Left renal pelvis (tissue), 4 donors: ENCODE measurements at places on chromosomes 4 and X. TPM values are rescaled to one million over a fixed set of nuclear protein-coding genes. Genes with fewer than 3 reads are reported as not detected.

NRK gene
- polyA plus RNA-seq = 13.6 TPM

IGSF1 gene
- polyA plus RNA-seq = 19.5 TPM

GRK4 gene
- 8.2 TPM for polyA plus RNA-seq

RIBC1 gene
- polyA plus RNA-seq = 3.0 TPM

SPANXD gene
- polyA plus RNA-seq = not detected

DGKK gene
- 12.3 TPM for polyA plus RNA-seq

ZDHHC9 gene
- 40.6 TPM for polyA plus RNA-seq

CT45A2 gene
- polyA plus RNA-seq = not detected

PPP2R2C gene
- polyA plus RNA-seq = 0.98 TPM

- DNase-seq = no peak
Observed at GRCh38 chr4:113858924-113859323, 97.4 kb upstream of the CAMK2D start.

DNA sequence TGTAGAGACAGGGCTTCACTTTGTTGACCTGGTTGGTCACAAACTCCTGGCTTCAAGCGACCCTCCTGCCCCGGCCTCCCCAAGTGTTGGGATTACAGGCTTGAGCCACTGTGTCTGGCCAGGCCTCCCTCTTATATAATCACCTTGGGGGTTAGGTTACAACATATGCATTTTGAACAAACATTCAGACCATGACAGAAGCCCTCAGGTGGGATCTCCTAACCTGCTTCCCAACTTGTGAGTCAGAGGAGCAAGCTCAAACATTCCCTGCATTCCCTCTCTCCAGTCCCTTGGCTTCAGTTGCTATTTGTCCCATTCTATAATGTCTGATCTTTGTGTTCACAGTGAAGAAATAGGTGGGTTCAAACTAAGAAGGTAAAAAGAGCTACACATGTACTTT, 76.5 kb upstream of the NRK start:
- no peak for DNase-seq

DNA sequence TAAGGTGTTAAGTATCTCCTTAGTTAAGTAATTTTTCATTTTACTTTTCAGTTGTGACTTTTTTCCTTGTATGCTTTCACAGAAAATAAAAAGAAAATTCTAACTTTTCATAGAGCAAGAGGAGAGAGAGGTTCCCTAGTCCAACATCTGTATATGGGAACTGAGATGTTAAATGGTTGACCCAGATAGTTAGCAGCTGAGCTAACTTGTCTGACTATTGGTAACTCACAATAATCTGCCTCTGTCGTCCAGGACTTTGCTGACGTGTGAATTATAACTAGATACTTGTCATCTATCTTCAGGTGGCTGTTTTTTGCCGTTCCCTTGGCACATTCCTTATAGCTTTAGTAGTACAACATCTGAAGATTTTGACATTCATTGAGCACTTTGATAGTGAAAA, 29.9 kb downstream of the TBC1D19 start:
- no peak for DNase-seq

DNA sequence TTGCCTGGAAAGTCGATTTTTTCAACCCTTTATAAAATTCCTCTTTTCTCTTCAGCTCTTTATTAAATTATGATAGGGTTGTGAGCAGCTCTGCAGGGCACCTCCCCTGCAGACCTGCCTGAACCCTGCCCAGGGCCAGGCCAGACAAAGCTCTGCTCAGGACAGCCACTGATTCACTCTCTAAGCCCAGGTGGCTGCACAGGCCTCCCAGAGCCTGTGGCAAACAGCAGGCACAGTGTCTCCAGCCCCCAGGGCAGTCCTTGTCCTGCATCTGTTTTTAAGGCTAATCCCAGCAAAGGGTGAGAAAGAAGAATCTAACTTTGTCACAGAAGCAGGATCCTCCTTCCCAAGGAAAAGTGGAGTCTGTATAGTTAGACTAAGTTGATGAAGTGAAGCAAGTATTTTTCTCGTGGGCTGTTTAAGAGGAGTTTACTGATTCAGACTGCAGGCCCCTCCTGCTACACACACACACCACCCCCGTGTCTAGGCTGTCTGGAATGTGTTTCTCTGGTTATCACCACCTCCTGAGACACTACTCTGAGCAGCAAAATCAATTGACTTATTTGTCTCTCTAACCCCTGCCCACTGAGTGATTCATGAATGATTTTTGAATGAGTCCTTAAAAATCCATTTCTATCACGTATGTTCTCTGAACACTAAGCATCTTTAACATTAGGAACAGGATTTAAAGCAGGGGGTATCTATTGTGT, 101.7 kb downstream of the CHIC2 start:
- DNase-seq = no peak

DNA sequence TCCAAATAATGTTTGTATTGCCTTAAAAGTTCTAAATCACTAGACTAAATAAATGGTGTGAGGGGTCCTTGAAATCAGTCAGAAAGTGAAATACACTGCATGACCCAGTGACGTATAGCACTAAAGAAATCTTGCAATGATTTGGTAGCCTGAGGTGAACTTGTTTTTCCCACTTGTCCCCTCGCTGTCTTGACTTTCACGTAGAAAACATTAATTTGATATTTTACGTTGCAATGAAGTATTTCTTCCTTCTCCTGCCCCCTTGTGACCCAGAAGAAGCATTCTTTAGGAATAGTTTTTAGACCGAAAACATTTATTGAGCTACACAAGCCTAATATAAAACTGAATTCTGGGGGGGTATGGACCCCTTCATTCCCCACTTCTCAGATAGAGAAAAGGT, 3.7 kb downstream of the KLB start:
- no peak for DNase-seq

- DNase-seq = no peak
Observed at GRCh38 chr4:150794706-150795105, 212.8 kb downstream of the MAB21L2 start.

GRCh38 chrX:84186603-84187532, 1.1 kb downstream of the RPS6KA6 start:
- DNase-seq = no peak

- DNase-seq = no peak
Observed at GRCh38 chrX:101408532-101408841, 465 bp downstream of the HNRNPH2 start.

GRCh38 chr4:107130157-107130556, 94.0 kb upstream of the DKK2 start:
- DNase-seq = no peak

- no peak for DNase-seq
Observed at GRCh38 chrX:1591863-1592469, 562 bp downstream of the AKAP17A start.

DNA sequence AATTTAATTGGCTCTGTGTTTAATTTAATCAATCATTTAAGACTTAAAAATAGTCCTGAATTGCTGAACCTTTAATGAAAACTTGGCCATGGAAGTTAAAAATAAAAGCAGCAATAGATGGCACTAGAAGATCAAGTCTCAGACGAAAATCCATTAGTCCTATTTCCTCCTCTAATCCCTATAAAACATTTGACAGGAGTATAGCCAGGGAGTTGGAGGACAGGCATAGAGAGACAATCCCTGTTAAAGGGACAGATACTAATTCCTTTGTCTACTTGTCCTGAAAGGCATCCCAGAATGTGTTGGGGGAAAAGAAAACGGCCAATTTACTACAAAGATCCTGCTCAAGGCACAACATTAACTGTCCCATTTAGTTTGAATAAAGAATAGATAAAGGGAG, 276.3 kb upstream of the TACR3 start:
- DNase-seq = no peak

DNA sequence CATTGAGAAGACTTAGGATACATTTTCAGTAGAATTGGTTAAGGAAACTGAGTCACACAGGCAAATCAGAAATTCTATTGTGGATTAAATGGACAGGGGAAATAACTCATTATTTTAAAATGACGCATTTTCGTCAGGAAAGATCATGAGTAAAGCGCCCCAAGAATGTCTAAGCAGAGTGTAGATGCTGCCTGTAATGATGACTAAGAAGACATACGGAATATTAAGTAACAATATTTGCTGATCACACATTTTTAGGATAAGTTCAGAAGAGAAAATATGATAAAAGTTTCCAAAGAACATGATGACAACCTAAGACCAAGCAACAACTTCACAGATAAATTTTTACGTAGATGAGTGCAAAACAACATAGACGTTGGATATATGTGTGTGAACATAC, 596.3 kb upstream of the TENM3 start:
- no peak for DNase-seq

DNA sequence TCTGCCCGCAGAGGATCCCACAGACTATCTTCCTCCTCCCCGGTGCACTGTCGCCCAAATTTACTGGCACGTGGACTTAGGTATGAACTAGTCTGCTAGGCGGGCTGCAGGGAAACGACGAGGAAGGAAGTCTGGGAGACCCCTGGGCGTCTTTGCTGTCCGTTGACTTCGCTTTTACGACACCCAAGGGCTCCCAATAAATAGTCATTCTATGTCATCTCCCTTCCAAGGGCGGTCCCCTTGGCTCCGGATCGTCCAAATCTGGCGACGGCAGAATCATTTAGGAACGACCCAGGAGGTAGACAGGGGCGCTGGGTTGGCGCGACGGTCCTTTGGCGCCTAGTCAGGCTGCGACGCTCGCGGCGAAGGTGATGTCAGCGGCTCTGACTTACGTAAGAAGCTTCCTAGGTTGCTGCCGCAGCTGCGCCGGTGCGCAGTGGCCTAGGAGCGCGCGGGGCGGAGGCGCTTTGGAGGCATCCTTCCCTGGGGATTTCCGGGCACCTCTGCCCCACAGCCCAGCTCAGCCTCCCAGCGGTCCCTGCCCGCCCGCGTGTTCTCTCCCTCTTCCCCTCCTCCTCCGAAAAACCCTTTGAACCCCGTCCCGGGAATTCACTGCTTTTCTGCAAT, 2.2 kb downstream of the NHS start:
- DNase-seq = no peak

DNA sequence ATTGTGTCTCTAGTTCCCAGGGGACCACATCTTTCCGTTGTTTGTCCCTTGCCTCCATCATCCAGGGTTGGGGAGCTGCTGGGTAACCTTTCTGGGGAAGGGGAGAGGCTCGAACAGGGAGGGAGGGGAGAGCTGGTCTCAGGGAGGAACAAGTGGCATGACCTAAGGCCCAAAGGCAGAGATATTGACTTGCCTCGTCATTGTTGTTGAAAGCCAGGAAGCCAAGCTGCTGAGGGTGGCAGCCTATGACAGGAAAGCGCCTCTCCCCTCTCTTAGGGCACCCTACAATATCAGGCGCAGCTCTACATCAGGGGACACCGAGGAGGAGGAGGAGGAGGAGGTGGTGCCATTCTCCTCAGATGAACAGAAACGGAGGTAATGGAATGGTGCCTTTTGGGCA, 20.8 kb downstream of the ZNF185 start:
- no peak for DNase-seq

GRCh38 chr4:95506264-95506663, 42.5 kb downstream of the UNC5C start:
- no peak for DNase-seq

- no peak for DNase-seq
Observed at GRCh38 chrX:8139716-8140115, 31.4 kb downstream of the VCX2 start.

- no peak for DNase-seq
Observed at GRCh38 chr4:121138039-121138825, 25.9 kb downstream of the TNIP3 start.

DNA sequence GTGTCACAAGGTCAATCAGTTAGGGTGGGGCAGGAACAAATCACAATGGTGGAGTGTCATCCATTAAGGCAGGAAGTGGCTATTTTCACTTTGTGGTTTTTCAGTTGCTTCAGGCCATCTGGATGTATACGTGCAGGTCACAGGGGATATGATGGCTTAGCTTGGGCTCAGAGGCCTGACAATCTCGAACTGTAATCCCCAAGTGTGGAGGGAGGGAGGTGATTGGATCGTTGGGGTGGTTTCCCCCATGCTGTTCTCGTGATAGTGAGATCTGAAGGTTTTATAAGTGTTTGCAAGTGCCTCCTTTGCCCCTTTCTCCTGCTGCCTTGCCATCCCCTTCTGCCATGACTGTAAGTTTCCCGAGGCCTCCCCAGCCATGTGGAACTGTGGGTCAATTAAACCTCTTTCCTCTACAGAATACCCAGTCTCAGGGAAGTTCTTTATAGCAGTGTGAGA, 36.7 kb upstream of the STS start:
- DNase-seq = no peak

- no peak for DNase-seq
Observed at GRCh38 chr4:830601-831482, 4.9 kb upstream of the CPLX1 start.

GRCh38 chr4:184648054-184648312, 1.3 kb downstream of the CASP3 start:
- no peak for DNase-seq

GRCh38 chrX:68536429-68536828, 37.6 kb downstream of the YIPF6 start:
- no peak for DNase-seq

DNA sequence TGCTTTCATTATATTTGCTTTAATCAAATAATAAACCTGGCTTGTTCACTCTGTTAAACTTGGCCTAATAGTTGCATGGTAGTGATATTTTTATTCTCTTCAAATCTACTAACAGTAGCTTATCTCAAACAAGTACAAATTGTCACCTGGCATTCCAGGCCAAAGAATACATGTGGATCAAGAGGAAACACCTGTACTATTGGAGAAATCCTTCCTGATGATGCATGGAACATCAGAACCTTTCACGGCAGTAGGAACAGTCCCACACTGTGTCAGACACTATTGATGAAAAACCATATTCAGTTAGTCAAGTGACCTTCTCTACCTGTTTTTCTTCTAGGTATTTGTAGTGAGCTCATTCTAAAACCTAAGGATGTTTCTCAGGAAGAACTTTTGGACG, 17.0 kb downstream of the MTHFD2L start:
- no peak for DNase-seq
